ENCODE measurements at places on chromosomes 5 and 9.

- no peak for DNase-seq
Measured at GRCh38 chr5:37808945-37809344, 30.9 kb downstream of the GDNF start.

- DNase-seq = no peak
Measured at GRCh38 chr5:169050636-169051035, 250.3 kb downstream of the SLIT3 start.

DNA sequence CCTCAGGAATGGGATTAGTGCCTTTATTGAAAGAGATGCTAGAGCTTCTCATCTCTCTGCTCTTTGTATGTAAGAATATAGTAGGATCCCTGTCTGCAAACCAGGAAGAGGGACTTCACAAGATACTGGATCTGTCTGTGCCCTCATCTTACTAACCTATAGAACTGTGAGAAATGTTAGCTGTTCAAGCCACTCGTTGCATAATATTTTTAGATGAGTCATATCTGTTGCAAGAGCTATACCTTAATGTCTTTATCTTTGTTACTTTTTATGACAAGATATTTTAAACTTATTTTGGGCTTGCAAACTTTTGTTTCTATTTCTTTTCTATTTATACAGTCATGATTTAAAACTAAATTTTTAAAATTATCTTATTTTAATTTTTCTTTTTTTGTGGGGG is 1296.8 kb upstream of the CDH6 start:
- DNase-seq = no peak

GRCh38 chr5:178740921-178741320 is 10.5 kb upstream of the ZNF354A start:
- no peak for DNase-seq

GRCh38 chr5:16806711-16807546 is 129.2 kb downstream of the MYO10 start:
- DNase-seq = no peak

GRCh38 chr9:76441551-76442322 is 17.2 kb upstream of the GCNT1 start:
- DNase-seq = no peak

- DNase-seq = no peak
Measured at GRCh38 chr5:170021506-170021905, 41.2 kb upstream of the INSYN2B start.

Data from stimulated activated CD4-positive, alpha-beta T cell treated with anti-CD3 and anti-CD28 coated beads, TNF-alpha, amount 100 ng/mL, for 1 hour (primary cell).